ENCODE measurements at places on chromosomes 2 and 18.
A peak's percentile ranks its signal among the peaks of the same experiment; 100 is the strongest.

GRCh38 chr2:76295762-76296161, 585.0 kb upstream of the GCFC2 start:
- DNase-seq = no peak

- DNase-seq = no peak
Measured at GRCh38 chr18:37502036-37502435, 63.6 kb downstream of the CELF4 start.

GRCh38 chr18:34809451-34810072, 99.5 kb downstream of the DTNA start:
- no peak for DNase-seq

GRCh38 chr2:161625314-161625919, 1.2 kb downstream of the SLC4A10 start:
- DNase-seq = peak; percentile 9

GRCh38 chr2:105856581-105856980, 111.9 kb downstream of the NCK2 start:
- no peak for DNase-seq

GRCh38 chr2:26880910-26881435, 33.0 kb downstream of the DPYSL5 start:
- DNase-seq = no peak

- no peak for DNase-seq
Measured at GRCh38 chr2:26150243-26150642, 22.6 kb upstream of the GAREM2 start.

DNA sequence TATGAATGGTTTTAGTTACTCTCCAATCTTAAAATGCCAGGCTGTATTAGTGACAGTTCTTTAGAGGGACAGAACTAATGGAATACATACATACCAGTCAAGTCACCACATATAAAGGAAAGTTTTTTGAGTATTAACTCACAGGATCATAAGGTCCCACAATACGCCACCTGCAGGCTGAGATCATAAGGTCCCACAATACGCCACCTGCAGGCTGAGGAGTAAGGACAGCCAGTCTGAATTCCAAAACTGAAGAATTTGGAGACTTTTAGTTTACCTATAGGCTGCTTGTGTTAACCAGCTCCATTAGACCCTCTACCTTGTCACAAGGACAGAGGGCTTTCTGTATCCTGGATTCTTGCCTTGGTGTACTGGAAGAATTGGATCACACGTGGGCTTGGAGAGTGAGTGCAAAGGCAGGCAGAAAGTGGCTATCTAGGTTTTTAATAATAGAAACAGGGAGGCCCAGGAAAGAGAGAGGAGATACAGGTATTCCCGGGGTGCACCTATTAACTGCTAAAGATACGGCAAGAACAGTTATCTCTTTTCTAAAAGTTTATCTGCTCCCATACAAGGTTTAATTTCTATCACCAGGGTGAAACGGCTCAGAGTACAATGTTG, 234.9 kb upstream of the CYRIA start:
- DNase-seq = peak; percentile 52

GRCh38 chr2:178819992-178820391, 12.8 kb upstream of the TTN start:
- no peak for DNase-seq

- DNase-seq = no peak
Measured at GRCh38 chr2:73651591-73652230, 9.5 kb upstream of the NAT8 start.

DNA sequence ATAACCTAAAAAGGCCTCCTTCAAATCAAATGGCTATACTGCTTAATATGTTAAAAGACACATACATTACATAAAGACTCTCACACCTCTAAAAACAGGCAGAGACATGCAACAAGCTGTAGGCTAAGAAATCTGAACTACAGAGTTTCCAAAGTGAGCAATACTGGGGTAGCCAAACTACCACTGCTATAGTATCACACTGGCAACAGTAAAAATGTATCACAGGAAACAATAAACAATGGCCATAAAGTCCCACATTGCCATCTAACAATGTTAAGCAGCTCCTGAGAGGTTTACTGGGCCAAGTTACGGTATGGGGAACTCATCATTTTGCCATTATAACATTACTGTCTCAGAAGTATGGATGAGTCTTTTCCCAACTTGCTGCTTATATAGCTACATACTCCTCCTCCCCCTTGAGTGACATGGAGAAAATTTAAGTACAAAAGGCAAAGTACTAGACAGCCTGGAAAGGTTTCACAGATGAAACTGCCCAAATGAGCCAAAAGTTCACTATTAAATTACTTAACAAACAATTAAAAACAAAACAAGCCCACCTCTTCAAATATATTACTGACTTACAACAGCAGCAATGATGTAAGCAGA, 50.3 kb downstream of the SS18 start:
- no peak for DNase-seq

GRCh38 chr2:67526283-67526682, 129.2 kb downstream of the ETAA1 start:
- no peak for DNase-seq

GRCh38 chr2:241036397-241036963, 38.1 kb downstream of the SNED1 start:
- DNase-seq = peak; percentile 86

- DNase-seq = no peak
Measured at GRCh38 chr2:181844551-181845290, 46.8 kb upstream of the ITPRID2 start.

DNA sequence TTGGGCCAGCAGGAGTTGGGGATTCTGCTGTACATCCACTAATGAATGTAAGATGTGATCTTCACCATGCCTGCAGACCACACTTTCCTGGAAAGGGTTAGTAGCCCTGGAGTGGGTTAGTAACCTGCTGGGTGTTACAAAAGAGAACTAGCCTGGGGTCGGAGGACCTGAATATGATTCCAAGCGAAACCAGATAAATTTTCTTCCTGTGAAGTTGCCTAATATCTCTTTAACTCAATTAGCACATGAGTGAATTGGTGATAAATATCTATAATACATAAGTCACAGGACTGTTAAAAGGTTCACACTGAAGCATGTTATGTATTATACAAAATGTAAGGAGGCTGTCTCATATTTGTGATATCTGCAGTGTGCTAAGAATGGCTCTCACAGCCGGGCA, 291.0 kb downstream of the CNTNAP5 start:
- DNase-seq = no peak

GRCh38 chr18:7585276-7585670, 18.2 kb downstream of the PTPRM start:
- no peak for DNase-seq

DNA sequence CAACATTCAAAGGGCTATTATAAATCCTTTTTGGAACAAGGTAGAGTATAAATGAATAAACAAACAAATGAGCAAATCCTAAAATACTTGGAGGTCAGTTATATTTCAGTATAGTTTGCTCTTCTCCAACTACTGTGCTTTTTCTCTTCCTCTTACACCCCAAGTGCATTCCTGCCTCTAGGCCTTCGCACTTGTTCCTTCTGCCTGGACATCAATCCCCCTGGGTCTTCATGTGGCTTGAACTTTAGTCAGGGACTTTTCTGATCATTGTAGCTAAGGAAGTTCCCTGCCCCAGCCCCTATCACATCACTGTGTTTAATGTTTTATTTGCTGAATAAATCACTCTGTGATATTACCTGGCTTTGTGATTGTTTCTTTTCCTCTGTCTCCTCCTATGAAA, 418.2 kb upstream of the HNRNPA3 start:
- DNase-seq = no peak

DNA sequence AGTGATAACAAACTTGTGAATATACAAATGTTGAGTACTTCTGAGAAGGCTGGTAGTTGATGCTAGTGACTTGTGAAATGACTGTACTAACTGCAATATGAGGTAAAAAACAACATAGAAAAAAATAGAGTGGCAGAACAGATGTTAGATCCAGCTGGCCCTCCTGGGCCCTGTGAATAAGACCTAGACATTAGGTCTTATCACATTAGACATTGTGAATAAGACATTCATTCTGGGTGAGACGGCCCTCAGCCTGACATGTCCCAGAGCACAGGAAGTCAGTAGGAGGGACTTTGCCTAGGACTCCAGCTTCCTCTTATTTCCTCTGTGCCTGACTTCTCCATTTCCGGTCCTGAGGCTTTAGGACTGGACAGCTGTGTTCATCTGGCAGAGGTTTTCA, 22.9 kb downstream of the DOK1 start:
- DNase-seq = no peak

- no peak for DNase-seq
Measured at GRCh38 chr2:41379496-41380221, 668.2 kb upstream of the PKDCC start.

DNA sequence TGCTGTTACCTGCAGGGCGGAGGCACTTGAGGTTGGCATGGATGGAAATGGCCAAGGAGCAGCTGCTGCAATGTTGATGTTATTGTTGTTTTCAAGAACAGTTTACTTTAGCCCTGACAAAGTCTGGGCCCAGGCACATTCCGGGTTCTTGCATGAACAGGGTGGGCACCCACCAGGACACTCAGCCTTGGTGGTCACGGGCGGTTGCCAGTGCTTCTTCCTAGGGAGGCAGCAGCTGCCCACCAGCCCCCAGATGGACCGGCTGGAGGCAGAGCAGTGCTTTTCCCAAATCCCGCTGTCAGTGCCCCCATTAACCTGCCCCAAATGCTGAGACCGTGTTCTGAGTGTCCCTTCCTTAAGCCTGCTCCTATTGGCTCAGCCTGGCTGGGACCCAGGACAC, 38.5 kb upstream of the B3GNT7 start:
- DNase-seq = no peak

DNA sequence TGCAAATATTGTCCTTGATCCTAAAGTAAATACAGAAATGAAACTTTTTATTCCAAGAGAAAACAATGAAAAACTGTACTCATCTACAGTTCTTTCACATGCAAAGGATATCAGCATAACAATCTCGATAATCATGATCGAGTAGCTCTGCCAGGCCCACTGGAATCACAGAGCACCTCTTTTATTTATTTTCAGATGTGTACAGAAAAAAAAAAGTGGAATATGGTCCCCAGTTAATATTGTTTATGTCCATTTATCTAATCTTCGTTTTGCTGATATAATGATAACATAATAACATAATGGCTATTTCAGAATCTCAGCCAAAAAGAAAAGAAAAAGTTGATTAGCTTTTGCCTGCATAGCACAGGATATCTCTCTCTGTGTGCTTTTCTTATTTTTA, 6.5 kb downstream of the ZNF385B start:
- no peak for DNase-seq

- no peak for DNase-seq
Measured at GRCh38 chr2:217631115-217631514, 371.7 kb downstream of the TNS1 start.

DNA sequence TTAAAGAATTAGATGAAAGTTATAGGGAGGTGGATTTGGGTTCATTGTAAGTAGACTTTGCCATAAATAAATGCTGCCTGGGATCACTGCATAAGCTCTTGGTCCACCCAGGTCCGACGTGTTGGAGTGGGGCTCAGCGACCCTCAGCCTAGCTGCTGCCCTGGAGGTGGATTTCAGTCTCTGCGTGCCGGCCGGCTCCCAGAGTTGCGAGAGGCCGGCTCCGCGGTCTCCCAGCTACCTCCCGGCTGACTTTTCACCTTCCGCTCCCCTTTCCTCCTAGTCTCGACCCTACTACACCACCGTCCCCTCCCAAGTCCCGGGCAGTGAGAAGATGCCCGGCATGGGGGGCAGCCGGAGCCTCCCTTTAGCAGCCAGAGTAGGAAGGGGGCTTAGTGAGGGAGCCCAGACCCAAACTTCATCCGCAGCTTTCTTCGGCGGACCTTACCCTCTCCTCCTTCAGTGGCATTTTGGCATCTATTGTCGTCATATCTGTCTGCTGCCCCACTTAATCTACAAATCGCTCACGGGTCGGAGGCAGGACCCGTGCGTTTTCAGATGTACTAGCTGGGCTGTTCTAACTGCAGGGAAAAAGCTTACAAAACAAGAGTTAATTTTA, 8.1 kb downstream of the EMX1 start:
- DNase-seq = no peak

DNA sequence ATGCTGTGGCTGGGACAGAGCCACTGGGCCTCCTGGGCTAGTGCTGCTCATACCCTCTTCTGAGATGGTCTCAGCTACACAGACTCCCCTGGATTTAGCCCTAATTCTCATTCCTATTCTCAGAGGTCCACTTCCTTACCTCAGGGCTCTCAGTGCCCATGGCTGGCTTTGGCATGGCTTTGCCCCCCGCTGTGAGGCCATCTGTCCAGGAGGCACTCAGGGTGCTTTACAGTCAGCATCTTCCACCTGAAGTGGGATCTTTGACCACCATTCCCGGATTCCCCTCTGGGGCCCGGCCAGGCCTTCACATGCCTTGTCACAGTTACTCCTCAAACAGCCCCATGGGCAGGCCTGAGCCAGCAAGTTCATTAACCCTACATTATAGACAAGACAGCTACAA, 161.8 kb downstream of the CELF4 start:
- DNase-seq = no peak

GRCh38 chr2:62941413-62941812, 109.2 kb upstream of the OTX1 start:
- DNase-seq = no peak

DNA sequence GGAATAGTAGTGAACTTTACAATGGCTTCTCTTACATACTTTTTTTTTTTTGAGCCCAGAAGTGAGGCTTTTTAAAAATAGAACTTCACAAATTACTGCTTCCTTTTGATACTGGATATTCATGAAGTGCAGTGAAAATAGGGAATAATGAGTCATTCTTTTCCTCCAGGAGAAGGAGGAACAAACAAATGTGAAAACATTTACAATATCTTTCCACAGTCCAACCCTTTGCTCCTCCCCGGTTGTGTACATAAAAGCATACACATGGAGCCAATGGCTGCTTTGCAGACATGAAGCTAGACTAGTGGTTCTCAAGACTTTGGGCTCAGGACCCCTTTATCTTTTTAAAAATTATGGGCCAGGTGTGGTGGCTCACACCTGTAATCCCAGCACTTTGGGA, 266.9 kb downstream of the GBX2 start:
- DNase-seq = no peak

DNA sequence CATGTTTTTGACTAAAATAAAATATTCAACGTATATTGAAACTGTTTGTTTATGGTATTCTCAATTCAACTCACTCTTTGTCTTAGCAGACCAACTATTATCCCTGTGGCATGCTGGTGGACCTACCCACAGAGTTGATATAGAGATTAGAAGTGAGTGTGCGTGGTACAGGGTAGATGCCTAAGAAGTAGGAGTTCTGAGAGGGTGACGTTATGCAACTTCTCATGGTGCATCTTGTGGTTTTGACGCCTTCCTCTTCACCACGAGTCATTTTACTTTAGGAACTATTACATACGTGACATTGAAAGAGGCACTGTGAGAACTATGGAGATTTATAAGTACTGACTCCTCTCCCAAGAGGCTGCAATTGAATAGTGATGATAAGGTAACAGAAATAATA, 26.6 kb upstream of the NAPG start:
- DNase-seq = no peak

DNA sequence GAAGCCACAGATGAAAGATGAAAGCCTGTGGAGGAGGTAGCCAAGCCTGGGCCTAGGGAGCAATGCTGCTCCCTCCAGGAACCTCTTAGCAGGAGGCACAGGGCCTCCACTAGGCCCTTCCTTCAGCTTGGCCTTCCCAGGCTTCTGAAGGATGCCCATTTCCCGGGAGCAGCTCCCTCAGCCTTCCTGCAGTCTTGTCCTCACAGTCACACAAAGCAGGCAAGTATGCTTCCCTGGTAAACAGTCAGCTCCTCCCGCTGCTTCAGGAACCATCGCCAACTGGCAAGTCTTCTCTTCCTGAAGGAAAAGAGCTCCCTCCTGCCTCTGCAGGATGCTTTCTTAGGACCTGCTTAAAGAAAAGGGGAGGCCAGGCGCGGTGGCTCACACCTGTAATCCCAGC, 53.2 kb downstream of the SMAD7 start:
- no peak for DNase-seq

- DNase-seq = no peak
Measured at GRCh38 chr18:2138552-2138951, 432.8 kb downstream of the METTL4 start.
